ENCODE measurements at places on chromosomes 3 and 15.

DNA sequence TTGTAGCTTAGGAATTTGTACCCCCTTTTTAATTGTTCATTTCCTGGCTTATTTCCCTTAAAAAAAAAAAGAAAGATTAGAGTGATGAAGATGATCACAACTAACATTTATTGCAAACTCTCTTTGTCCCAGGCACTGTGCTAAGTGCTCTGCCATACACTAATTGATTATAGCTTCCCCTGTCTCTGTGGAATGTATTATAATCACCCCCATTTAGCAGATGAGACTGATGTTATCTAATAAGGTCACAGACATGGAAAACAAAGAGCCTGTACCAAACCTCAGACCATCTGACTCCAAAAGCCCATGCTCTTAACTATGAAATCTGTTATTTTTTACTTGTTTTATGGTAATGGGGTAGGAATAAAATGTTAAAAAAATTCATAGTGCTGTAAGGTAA lies 53.1 kb downstream of the TRAK1 start:
- DNase-seq = no peak

GRCh38 chr3:154668835-154669234 lies 238.8 kb upstream of the GPR149 start:
- DNase-seq = no peak

- no peak for DNase-seq
Measured at GRCh38 chr3:39343760-39344159, 14.3 kb downstream of the CCR8 start.

GRCh38 chr3:23241256-23241655 lies 38.1 kb downstream of the UBE2E2 start:
- no peak for DNase-seq

- no peak for DNase-seq
Measured at GRCh38 chr3:140290105-140290504, 355.1 kb downstream of the CLSTN2 start.

DNA sequence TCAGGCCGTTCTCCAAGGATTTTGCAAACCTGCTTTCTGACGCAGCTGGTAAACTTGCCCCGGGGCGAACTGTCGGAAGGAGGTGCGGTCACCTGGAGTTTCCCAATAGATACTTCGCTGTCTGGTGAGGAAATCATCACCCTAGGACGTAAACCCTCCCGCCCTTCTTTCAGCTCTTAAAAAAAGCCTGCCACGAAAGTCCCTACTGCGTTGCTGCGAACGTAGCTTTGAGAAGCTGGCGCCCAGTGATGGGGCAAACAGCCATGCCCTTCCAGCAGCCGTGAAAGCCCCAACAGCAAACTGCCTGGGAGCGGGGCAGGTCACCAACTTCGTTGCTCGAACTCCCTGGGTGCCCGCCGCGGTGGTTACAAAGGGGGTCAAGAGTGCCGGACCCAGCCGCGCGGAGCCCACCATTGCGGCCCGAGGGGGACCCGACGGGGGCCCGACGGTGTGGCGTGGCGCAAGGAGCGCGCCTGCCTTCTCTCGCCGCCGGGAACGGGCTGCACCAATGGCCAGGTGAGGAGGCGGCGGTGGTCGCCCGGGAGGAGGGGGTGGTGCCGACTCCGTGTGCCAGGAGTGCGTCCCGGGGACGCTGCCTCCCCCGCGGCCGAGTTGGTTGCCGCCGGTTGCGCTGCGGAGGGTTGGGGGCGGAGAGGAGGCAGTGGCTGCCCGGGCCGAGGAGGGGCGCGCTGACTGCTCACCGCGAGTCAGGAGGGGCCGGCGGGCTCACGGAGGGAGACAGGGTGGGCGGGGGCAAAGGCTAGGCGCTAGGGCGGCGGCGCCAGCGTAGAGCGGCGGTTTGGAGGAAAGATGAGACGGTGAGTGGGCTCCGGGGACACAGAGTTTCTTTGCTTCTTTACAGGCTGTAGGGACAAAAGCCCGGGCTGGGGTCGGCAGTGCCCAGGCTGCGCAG lies at the start of gene PHLDB2:
Gene PHLDB2, plus strand, starts transcription at position 205 of the 913 bp plus-strand sequence. CDS start 24,813 bp downstream, outside the sequence.
- DNase-seq = no peak

DNA sequence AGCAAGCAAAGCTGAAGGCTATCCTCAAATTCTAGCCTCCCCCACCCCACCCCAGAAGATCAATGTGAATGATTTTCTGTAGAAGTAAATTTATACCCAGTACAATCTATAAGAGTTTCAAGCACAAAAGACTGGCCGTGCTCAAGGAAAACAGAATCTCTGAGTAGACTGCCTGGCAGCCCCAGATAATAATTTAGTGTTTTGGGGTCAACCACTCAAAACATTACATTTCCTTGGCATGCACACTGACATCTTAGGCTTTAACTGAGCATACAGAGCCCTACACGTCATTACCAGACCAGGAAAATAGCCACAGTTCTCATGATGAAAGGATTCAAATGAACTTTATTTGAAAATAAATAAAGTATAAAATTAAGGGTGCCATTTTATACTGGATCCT lies 376.5 kb downstream of the TBL1XR1 start:
- DNase-seq = no peak

DNA sequence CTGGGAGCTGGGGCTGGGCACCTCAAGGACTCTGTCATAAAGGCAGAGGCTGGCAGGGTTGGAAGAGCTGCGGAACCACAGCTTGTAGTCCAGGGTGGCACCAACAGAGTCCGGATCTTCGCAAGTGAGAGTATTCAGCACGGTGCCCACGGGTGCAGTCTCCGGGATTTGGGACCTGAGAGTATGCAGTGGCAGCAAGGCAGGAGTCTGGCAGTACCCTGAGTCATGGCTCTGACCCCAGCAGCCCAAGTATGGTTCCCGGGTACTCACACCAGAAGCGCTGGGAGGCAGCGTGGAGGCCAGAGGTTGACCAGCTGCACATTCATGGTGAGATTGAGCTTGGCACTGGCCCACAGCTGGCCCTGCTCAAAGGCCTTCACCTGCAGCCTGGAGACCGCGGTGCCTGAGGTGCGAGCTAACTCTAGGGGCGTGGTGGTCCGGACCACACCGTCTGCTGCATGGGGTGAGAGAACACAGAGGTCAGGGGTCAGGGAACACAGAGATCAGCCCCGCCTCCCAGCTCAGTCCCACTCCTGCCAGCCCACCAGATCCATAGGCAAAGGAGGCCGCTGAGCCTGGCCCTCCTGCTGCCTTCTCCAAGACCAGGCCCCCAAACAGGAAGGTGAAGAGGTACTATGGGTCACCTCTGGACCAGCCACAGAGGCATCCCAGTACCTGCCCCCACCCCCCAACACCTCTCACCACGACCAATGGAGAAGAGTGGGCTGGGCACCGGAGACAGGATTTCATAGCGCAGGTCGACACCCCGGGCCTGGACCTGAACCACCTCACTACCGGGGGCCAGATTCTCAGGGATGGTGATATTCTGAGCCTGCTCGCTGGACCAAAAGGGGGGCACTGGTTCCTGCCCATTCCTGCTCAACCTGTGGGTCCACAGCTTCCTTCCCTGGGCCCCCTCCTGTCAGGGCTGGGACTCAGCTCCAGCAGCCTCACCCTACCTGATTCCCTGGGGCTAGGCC lies 4.5 kb downstream of the CDHR4 start:
- DNase-seq = no peak

- peak; percentile 95 for DNase-seq
Measured at GRCh38 chr15:72237029-72237852, 6.3 kb upstream of the PKM start.

GRCh38 chr15:78621810-78622402 lies 1.1 kb upstream of the CHRNA3 start:
- DNase-seq = no peak

All from inflammatory macrophage treated with lipopolysaccharide for 1 hour (primary cell).